ENCODE measurements at places on chromosomes 13 and 19.

- no peak for DNase-seq
Measured at GRCh38 chr13:92589955-92590354, 636.7 kb upstream of the GPC6 start.

- no peak for DNase-seq
Measured at GRCh38 chr19:18869023-18869618, 26.8 kb downstream of the CERS1 start.

DNA sequence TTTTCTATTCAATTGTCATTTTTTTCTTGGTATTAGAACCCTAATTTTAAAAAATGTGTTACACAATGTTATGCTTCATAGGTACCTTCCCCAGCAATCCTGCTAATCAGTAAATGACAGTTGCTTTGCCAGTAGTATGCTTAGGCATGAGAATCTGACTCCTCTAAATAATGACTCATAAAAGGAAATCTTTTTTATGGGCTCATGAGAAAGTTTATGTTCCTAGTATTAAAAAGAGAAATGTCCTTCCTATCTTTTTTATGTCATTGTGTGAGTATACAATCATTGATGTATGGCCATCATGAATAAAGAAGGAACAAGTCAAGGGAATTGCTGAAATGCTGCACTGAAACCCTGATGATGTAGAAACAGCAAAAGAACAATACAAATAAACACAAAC is 1237.7 kb upstream of the PCDH20 start:
- DNase-seq, result no peak

DNA sequence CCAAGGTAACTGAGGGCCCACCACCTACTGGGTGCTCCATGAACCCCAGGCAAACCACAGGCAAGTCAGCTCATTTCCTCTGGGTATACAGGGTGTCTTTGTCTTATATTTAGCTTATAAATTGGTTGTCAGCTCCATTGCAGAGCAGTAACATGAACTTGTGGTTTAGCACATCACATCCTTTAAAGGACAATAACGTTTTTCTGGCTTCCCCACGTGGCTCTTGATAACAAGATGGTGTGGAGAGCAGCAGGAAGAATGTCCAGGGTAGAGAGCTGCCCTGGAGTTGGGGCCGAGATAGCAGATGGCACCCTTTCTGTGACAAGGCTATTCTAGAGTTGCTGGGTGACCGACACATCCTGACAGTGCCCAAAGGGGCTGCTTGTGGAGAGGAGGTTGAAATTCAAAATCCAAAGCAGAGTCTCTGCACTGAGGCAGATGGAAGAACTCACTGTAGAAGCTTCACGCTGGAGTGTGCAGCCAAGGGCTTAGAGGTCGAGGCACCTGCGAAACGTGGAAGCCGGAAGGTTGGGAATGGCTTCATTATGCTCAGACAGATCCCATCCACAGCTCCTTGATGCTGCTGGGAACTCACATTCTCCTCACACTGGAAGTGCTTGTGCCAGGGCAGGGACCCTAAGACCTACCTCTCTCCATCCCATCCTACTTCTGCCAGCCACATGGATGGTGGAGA is 133.0 kb upstream of the FRY start:
- no peak for DNase-seq

DNA sequence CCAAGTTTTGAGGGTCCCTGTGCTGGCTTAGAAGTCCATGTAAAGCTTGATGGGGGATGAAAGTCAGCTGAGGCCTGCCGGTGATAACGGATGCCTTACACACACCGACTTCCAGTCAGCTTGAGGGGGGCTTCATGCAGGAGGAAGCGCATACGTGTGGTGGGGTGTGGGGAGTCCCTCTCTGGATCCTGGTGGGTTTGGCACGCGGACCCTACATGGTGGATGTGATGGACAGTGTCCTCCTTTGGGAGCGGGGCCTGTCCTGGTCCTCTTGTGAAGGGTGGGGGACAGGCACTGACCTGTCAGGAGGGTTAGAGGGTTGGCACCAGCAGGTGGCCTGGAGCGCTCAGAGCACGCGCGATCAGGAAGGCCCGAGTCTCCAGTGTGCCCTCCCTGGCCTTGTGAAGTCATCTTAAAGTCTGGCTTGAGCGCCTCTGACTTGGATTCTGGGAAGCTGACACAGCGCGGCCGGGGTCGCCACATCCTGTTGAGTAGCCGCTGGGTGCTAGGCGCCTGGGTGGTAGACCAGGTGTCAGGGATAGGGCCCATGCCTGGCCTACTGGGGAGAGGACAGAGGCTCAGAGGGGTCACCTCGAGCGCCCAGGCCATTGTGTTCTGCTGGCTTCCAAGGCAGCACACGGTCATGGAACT is 2.9 kb downstream of the DAZAP1 start:
- no peak for DNase-seq

DNA sequence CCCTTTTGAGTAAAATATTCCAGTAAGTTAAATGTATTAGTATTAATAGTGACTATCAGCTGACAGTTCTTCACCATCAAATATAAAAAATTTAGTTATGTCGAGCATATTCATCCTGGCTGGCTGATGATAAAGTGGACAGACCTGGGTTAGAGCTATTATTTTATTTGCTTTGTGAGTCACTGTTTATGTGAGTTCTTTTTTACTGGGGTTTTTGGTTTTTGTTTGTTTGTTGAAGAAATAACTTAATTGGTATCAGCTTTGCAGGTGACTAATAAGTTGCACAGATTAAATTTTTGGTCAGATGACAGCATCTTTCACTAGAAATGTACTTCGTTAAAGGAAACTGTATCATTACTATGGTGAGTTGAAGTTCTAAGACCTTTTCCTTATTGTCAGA is 224.7 kb downstream of the GGACT start:
- no peak for DNase-seq

DNA sequence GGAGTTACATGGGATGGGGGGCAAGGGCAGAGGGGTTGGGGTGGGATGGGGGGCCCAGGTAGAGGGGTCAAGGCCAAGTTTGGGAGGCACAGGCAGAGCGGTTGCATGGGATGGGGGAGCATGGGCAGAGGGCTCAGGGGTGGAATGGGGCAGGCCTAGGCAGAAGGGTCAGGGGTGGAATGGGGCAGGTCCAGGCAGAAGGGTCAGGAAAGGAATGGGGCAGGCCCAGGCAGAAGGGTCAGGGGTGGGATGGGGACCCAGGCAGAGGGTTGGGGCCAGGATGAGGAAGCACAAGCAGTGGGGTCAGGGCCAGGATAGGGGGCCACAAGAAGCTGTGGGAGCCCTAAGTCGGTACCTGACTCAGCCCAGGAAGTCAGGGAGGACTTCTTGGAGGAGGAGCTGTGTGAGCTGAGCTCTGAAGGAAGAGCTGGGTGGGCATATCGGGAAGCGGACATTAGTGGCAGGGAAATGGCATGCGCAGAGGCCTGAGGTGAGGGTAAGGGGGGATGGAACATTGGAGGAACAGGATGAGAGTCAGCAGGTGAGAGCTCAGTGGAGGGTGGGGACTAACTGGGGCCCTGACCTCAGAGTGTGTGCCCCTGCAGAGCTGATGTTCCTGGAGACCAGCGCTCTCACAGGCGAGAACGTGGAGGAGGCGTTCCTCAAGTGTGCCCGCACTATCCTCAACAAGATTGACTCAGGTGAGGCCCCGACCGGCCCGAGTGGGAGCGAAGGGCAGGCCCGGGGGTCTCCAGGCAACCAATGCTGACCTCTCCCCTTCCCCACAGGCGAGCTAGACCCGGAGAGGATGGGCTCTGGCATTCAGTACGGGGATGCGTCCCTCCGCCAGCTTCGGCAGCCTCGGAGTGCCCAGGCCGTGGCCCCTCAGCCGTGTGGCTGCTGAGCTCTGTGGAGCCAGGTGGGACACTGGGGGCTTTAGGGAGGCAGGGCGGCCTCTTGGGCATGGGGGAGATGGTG is 8.3 kb downstream of the RAB4B start:
- DNase-seq, result no peak

- DNase-seq, result no peak
Measured at GRCh38 chr13:48738311-48738710, 84.6 kb downstream of the CYSLTR2 start.
